ENCODE measurements at places on chromosomes 16 and 17.

DNA sequence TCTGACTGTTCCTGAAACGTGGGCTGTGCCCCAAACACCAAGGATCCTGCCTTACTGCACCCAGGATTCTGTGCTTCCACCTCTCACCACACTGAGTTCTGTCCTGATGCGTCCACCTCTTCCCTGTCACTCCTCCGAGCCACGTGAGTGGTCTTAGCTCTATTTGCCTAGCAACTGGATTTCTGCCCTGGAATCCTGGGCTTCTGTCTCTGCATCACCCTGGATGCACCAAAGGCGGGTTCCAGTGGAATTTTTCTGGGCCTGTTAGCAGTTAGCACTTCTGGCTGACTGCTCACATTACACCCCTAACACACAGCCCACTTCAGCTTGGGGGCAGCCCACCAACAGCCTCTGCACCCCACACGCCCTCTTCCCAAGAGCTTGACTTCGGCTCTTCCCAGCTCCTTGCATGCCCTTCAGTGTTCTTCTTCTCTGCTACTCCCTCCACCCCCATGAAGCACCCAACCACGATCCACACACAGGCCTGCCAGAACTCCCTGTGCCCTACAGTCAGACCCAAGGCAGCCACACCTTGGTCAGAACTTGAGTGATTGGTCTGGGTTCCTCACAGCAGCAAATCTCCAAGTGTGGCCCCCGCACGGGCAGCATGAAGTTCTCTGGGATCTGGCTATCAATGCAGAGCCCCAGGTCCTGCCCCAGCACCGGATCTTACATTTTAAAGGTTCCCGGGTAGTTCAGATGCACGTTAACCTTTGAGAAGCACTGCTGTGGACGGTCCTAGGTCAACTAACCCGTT is 129.8 kb upstream of the RCVRN start:
- no peak for DNase-seq

- peak; percentile 34 for DNase-seq
Measured at GRCh38 chr16:71358464-71358998, at the start of gene CALB2. Gene CALB2, plus strand, starts transcription at chr16:71358723. Its CDS starts 70 bp downstream, at chr16:71358793.

DNA sequence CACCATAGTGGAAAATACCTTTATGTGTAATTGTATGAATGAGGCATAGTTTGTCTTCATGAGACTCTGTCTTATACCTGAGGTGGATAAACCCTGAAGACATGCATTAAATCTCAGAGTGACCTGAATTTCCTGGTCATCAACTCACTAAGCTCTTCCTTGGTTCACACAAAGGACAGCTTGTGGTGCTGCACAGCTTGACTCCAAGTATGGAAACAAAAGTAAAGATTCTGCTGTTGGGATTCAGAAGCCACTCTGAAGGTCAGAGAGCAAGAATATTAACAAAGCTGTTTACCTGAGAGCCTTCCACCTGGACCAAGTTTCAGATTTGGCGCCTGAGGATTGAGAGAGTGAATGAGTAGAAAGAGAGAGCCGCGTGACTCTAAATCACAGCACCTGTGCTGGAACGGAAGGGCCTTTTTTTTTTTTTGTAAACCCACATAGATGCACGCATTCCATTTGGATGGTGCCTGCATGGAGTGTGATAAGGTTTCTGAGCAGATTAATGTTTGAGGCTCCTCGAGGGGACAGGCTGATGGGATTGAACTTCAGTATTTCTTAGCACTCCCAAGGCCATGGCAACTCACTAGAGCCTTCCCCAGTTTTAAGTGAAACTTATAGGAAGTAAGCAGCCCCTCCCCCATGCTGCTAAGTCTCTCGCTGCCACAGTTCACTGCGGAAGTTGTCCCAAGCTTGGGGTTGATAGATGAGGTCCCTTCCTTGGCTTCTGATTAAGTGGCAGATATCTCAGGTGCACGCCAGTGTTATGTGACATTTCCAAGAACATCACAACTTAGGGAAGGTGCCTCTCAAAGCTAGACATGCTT is 28.7 kb downstream of the CALB2 start:
- no peak for DNase-seq

- no peak for DNase-seq
Measured at GRCh38 chr16:2478279-2478678, 3.4 kb downstream of the TBC1D24 start.

- DNase-seq, result no peak
Measured at GRCh38 chr17:83122834-83123233, 43.4 kb downstream of the METRNL start.

GRCh38 chr16:57348327-57348726 is 10.3 kb upstream of the CCL22 start:
- DNase-seq, result no peak

DNA sequence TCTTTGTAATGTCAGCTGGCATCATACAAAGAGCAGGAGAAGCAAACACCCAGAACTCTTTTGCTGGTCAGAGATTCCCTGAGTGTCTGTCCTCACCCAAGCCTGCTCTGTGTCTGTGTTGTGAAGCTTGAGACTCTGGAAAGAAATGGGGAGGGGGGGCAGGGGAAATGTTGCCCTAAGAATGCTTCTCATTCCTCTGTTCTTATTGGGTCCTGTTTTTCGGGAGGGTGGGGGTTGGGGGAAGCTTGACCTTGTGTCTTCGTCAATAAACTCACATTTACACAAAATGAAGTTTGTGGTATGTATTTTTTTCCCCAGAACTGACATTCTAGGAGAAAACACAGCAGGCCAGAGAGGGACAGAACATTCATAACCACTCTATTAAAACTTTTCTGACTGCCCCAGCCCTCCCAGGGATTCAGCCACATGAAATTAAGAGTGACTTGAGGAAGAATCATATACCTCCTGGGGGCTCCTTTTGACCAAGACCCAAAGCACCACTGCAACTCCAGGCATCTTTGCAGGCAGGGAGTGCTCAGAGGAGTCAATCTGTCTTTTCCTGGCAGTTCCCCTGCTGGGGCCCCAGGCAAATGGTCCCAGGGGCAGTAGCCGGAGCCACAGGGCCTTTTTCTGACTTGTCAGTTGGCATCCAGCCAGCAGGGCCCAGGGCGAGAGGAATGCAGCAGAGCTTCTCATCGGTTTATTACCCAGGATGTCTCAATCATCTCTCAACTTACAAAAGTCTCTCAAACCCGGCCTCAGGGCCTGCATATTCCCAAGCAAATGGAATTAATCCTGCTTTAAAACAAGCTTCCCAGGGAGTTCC is 5.1 kb upstream of the RASL10B start:
- no peak for DNase-seq

GRCh38 chr17:74759941-74760340 is 11.5 kb downstream of the NHERF1 start:
- DNase-seq, result no peak

DNA sequence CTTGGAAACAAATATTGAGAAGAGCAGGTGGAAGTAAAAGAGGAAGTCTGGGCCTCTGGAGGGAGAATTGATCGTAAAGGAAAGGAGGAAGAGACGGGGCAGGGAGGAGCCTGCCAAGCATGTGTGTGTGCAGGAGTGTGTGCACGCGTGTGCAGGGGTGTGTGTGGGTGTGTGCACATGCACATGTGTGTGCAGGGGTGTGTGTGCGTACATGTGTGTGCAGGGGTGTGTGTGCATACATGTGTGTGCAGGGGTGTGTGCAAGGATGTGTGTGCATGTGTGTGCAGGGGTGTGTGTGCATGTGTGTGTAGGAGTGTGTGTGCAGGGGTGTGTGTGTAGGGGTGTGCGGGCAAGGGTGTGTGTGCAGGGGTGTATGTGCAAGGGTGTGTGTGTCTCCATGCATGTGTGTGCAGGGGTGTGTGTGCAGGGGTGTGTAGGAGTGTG is 10.0 kb downstream of the CEP295NL start:
- no peak for DNase-seq

DNA sequence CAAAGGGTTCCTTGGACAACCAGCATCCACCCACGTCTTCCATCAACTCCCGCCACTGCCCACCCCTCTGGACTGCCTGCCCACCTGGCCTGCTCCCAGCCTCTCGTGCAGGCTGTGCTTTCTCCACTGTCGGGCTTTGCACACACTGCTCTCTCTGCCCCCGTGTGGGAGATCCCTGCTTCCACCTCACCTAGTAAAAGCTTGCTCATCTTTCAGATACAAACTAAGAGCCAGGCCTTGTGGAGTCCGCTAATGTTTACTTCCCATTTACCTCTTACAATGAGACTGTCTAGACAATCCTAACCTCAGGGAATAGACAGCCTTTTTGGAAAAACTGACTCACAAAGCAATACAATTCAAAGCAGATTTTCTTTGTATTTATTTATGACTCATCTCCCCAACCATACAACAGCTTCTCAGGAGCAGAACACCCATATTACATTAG is 67.6 kb downstream of the USP31 start:
- no peak for DNase-seq

DNA sequence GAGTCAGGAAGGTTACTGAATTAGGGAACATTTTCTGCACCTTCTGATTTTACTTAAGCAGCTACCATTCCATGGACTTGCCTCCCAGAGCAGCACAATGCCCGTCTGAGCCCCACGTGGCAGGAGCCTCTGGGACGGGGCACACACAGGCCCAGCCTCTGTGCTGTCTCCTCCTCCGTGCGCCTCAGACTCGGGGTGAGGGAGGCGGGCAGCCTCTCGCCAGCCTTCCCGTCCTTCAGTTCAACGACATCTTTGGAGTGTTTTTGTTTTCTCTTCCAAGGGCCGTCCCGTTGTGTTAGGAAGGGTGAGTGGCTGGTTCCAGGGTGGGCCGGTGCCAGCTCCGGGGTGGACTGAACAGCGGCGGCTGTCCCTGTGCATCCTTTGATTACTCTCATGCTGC is 31.8 kb downstream of the NDEL1 start:
- DNase-seq, result no peak

- DNase-seq, result no peak
Measured at GRCh38 chr17:57572062-57572461, 173.0 kb downstream of the CCDC182 start.

- DNase-seq, result no peak
Measured at GRCh38 chr16:12158428-12158827, 181.9 kb downstream of the SNX29 start.

DNA sequence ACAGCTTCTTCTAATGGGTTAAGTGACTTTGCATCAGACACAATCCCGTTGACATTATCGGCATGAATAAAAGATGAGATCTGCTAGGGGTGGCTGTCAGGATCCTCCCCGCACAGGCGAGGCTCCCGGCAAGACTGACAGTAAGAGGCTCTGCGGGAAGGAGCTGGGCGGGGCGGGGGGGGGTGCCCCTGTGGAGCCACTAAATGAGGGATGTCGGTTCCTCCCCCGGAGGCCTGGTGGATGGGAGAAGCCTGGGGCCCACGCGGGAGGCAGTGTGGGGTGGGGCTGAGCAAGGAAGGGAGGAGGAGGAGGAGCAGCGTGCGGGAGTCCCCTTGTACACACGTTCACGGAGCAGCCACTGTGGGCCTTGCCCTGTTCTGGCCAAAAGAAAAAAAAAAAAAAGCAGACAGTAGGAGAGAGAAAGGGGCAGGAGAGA is 190.9 kb upstream of the GSE1 start:
- no peak for DNase-seq

GRCh38 chr17:65163990-65164495 is 26.9 kb downstream of the RGS9 start:
- peak; percentile 7 for DNase-seq

- peak; percentile 43 for DNase-seq
Measured at GRCh38 chr17:64498308-64499203, 1.7 kb upstream of the POLG2 start.

- no peak for DNase-seq
Measured at GRCh38 chr16:87464691-87465300, 28.0 kb downstream of the ZCCHC14 start.

DNA sequence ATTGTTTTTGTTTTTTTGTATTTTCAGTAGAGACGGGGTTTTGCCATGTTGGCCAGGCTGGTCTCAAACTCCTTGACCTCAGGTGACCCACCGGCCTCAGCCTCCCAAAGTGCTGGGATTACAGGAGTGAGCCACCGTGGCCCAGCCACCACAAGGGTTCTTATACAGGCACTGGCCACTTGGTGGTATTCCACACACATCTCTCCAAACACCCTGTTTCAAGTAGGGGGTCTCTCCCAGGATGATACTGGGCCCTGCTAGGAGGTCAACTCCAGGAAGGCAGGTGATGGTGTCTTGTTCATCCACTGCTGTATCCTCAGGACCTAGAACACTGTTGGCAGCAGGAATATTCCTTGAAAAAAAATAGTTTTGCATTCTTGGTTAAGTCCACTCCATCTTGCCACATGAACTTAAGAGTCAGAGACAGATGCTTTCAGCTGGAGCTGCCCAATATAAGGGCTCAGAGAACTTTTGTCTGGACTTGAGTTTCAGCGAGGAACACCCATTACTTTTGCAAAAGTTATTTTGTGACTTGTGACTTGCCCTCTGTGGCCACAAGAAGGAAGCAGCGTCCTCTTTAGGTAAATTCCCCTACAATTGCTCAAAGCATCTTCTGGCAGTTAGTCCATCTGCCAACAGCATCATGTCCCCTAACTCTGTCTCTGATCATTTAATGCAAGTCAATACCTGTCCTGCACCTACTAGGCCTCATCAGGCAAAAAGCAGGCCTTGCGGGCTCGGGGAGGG is 7.4 kb upstream of the EEF2K start:
- DNase-seq, result no peak

- DNase-seq, result no peak
Measured at GRCh38 chr16:64452446-64452845, 669.4 kb downstream of the CDH11 start.

DNA sequence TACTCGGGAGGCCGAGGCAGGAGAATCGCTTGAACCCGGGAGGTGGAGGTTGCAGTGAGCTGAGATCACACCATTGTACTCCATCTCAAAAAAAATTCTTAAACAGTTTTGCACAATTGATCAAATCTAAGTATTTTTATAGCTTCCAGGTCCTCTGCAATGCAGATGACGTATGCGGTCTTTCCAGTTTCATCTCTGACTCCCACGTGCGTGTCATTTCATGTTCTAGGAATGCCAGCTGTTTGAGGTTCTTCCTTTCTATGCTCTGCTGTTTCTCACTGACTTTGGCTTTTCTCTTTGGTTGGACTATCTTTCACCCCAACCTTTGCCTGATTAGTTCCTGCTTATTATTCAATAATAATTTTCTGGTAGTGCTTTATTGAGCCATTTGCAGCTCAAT is 16.2 kb downstream of the CHP2 start:
- no peak for DNase-seq

DNA sequence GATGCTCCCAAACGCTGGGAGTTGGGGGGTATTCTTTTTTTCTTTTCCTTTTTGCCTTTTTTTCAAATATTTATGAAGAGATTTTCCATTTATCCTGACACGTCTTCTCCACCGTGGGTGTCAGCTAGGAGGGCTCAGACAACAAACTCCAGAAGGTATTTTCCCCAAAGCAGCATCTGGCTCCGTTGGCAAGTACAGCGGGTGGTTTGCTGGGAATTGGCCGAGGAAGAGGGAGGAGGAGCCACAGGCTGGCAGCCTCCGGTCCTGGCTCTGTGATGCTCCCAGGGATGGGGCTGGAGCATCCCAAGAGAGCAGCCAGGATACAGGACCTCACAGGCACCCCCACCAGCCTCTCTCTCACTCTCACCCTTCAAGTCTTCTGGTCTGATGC is 10.9 kb upstream of the CACNG4 start:
- DNase-seq, result no peak

- no peak for DNase-seq
Measured at GRCh38 chr16:81918927-81919326, 92.3 kb downstream of the SDR42E1 start.

Data from T-cell (primary cell).